ENCODE measurements at places on chromosomes 5 and 9.

- no peak for DNase-seq
These were observed 24.0 kb downstream of the TRIP13 start for GRCh38 chr5:916441-917293.

GRCh38 chr5:51033215-51033614 is 350.0 kb upstream of the ISL1 start:
- no peak for DNase-seq

- no peak for DNase-seq
These were observed 42.0 kb downstream of the BICD2 start for GRCh38 chr9:92722386-92723298.

DNA sequence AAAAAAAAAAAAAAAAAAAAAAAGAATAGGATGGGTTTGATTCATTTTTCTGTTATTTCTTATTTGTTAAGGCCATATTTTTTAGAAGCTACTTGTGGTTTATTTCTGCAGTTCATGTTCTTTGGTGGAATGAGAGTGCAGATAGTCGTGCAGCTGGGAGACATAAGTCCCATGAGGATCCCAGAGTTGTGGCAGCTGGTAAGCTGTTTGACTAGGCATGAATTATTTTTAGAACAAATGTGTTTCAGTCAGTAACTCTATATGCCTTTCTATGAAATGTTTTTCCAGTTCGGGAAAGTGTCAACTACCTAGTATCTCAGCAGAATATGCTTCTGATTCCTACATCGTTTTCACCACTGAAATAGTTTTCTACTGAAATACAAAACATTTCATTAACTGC is 5.0 kb upstream of the NIPSNAP3B start:
- no peak for DNase-seq

- no peak for DNase-seq
These were observed 15.2 kb downstream of the NUP214 start for GRCh38 chr9:131140550-131140949.

DNA sequence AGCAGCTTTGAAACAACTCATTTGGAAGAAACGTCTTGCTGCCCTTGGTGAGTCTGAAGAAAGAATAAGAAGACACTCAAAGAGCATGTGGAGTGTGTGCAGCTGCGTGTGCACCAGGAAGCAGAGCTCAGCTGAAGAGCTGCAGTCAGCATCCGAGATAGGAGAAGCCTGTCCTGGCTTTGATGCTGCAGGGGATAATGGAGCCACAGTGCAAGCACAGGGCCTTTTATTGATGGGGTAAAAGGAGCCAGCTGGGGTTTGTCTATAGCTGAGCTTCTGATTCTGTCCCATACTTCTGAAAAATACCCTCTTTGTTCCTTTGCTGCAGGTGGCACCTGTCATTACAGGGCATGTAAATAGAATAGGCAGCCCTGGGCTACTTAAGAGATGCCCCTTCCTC is 375.7 kb upstream of the ZNF462 start:
- no peak for DNase-seq

GRCh38 chr9:121272401-121272948 is 4.5 kb downstream of the GSN start:
- DNase-seq: no peak

- no peak for DNase-seq
These were observed 33.5 kb upstream of the STXBP1 start for GRCh38 chr9:127578627-127578951.

- DNase-seq: no peak
These were observed 348.2 kb downstream of the IRX1 start for GRCh38 chr5:3943859-3944258.

DNA sequence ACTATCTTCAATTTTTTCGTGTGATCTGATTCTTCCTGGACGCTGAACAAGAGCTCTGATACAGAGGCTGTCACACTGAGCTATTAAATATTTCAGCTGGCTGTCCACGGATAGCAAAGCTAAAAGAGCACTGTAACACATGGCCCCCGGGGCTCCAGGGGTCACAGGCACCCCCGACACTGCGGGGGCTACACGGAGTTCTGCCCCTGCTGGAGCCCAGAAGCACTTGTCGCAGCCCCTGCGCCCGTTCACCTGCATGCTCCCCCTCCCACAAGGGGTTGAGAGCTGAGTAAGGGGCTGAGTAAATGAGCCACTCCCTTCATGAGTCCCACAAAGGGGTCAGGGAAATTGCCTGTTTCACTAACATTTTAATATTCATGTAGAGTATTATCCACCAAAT is 316.3 kb downstream of the TMEM167A start:
- DNase-seq: no peak

DNA sequence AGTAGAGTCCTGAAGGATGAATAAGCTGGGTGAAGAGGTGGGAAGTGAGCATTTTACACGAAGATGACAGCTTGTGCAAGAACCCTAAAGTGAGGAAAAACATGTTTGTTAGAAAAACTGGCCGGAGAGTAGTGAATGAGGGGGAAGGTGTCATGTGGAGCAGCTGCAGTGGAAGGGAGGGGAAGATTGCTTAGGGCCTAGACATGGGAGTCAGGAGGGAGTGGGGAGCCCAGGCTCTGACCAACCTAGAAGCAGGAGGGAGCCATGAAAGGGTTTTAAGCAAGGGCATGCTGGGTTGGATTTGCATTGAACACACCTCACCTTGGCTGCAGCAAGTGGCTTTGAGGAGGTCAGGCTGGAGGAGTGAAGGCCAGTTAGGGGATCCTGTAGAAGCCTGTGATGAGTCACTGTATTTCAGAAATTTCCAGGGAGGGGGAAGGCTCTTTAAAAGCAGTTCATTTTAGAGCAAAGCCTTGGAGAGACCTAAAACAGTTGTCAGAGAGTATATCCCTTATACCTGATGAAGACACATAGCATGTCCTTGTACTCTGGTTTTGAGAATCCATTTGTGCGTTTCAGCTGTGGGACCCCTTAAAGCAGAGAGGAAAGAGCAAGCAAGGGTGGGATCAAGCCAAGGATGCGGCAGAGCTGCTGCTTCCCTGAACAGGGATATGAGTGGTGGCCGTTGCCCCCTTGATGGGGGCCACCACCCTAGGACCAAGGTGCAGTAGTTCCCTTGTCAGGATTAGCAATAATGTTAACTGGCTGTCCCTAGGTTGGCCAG is 45.4 kb downstream of the ANGPTL2 start:
- DNase-seq: no peak

DNA sequence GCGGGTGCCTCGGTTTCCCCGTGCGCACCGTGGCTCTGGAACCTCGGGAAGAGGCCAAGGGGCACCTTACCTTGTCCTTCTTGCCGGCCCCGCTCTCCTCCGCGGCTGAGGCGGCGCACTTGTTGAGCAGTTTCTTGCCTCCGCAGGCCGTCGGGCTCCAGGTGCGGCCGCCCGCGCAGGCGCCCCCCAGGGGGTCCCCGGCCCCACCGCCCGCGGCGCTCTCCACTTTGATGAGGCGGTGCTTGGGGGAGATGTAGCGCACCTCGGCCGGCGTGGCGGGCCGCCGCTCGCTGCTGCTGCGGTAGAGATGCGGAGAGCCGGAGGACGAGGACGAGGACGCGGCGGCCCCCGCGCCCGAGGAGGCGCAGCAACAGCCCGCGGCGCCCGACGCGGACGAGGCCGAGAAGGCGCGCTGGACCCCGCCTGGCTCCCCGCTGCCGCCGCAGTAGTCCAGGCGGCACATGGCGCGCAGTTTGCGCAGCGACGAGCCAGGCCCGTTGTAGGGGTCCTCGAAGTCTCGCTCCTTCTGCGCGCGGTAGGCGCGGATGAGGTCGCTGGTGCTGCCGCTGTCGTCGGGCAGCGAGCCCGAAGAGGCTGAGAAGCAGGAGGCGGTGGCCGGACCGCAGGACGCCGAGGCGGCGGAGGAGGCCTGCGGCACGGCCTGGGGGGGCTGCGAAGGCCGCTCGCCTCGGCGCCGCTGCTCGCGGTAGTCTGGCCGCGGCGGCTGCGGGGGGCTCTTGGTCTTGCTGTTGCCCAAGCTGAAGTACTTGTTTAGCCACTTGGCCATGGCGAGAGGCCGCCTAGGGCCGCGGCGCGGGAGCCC is 957 bp downstream of the SHB start:
- DNase-seq: no peak

- no peak for DNase-seq
These were observed 457.7 kb upstream of the CHD1 start for GRCh38 chr5:99386406-99387077.

DNA sequence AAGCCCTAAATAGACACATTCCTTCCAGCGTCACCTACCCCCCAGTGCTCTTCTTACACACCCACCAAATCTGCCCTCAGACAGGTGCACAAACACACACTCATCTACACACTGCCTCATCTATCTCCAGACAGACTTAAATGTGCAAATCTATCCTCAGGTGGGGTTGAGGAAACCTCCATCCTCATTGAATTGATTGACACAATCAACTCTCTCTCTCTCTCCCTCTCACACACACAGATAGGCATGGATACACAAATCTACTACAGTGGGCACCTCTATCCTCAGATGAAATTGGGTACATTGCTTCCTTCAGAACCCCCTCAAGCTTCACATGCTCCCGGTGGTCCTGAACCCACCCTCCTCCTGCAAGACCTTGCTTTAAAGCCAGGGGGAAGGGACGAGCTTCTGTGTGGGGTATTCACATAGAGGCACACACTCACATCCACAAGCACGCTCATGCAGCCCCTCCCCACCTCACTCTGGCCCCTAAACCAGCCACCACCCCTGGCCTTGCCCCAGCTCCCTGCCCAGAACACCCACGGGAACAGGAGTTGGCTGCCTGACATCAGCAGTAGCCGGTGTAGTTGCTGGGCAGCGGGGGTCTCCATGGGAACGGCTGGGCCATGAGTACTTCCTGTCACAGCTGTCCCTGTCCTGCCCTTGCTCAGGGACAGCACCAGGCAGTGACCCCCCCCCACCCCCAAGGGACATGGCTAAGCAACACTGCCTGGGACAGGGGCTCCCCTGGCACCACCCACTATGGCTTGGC is 22.8 kb downstream of the PCDH1 start:
- DNase-seq: no peak

GRCh38 chr5:88666761-88667495 is 216.1 kb downstream of the MEF2C start:
- DNase-seq: no peak

DNA sequence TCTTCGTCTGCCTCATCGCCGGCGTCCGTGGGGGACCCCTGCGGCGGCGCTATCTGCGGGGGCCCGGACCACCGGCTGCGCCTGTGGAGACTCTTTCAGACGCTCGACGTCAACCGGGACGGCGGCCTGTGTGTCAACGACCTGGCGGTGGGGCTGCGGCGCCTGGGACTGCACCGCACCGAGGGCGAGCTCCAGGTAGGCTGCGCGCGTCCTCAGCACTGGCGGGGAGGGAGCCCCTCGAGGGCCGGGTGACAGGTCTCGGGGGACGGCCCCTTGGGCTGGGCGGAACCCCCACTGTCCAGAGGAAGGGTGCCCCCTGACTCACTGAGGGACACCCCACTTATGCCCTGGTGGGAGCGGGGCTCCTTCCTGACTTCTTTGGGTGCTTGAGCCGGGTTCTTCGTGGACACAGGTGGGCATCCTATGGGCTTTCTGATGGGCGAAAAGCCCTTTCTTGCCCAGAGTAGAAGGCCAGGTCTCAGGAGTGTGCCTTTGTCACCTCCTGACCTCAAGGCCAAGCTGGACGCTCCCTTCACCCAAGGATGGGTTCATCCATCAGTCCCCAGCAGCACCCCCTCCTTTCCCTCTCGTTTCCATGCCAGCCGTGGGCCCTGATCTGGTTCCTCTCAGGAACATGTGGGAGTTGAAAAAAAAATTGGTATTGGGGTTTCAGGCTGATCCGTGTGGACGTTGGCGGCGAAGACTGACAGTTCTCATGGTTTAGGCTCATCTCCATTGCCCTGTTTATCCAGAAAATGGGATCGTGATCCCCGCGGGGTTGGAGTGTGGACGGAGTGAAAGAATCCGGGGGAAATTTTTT is 564 bp downstream of the SLC25A25 start:
- DNase-seq: no peak

DNA sequence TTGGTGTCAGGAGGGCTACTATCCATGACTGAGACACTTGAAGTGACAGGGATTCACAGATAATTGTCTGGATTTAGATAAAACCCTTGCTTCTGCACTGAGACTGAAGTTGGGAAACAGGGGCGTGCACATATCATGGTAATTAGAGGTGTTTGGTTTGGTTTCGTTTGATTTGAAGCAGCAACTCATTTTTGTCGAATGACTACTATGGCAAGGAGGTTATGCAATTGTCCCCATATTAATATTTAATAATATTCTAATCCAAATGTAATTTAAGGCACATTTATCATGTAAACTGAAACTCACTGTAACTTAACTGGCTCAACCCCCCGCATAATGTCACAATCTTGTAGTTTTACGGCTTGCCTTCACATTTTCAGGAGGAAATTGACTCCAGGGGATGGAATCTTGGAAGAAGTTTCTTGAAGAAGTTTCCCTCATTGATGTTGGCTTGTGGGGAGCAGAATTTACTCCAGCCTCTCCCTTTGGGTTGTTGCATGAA is 12.5 kb downstream of the ZNF366 start:
- DNase-seq: no peak

DNA sequence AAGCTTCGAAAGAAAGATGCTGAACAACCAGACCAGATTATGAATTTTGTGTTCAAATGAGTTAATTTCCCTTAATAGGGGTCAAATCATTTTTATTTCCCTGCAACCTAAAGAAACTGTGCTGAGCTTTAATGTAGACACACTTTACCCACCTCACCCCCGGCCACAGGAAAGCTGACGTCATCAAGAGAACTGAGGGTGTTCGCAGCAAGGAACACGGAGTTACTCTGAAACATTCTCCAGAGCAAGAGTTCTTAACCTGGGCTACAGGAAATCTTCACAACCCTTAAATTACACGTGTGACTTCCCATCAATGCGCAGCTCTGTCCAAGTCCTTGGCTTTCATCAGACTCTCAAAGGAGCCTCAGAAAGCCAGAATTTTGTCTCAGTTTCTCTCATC is 116.3 kb downstream of the COL23A1 start:
- no peak for DNase-seq

GRCh38 chr5:112551419-112552032 is 132.4 kb upstream of the EPB41L4A start:
- DNase-seq: no peak

- peak; percentile 50 for DNase-seq
These were observed 145.9 kb upstream of the CDH6 start for GRCh38 chr5:31047621-31048020.

- peak; percentile 36 for DNase-seq
These were observed 4.0 kb upstream of the NIPSNAP3A start for GRCh38 chr9:104743376-104743985.

GRCh38 chr9:72276429-72276828 is 88.6 kb downstream of the ZFAND5 start:
- DNase-seq: no peak

- no peak for DNase-seq
These were observed 39.5 kb downstream of the MACROH2A1 start for GRCh38 chr5:135359374-135360165.

GRCh38 chr9:111815285-111816070 is 20.7 kb upstream of the SHOC1 start:
- DNase-seq: no peak

- no peak for DNase-seq
These were observed 495.2 kb downstream of the DIRAS2 start for GRCh38 chr9:90147426-90147825.

Measured in NCI-H2081 treated with DMSO at 0.1 percent for 48 hours (cell line).